Fibroblast of skin of left quadriceps (primary cell): ENCODE measurements at places on chromosomes 2 and 18.

DNA sequence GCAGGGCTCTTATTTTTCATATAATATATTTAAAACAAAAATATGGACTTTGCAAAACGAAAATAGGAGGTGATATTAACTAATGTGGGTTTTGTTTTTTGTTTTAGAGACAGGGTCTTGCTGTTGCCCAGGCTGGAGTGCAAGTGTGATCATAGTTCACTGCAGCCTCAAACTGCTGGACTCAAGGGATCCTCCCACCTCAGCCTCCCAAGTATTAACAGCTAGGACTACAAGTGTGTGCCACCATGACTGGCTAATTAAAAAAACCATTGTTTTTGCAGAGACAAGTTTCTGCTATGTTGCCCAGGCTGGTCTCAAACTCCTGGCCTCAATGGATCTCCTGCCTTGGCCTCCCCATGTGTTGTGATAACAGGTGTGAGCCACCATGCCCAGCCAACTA is 70.4 kb upstream of the FZD5 start:
- no peak for DNase-seq

DNA sequence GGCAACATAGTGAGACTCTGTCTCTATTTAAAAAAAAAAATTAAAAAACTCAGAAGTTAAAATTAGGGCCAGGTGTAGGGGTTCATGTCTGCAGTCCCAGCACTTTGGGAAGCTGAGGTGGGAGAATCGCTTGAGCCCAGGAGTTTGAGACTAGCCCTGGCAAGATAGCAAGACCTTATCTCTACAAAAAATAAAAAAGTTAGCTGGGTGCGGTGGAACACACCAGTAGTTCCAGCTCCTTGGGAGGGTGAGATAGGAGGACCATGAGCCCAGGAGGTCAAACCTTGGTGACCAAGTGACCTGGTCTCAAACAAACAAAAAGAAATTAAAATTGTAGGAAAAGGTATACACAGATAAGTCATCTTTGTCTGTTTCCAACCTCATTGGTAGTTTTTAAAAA is 11.3 kb downstream of the TTLL4 start:
- DNase-seq: no peak

GRCh38 chr2:11169333-11169732 is 14.1 kb downstream of the SLC66A3 start:
- no peak for DNase-seq

- no peak for DNase-seq
Observed at GRCh38 chr2:40218679-40219078, 233.2 kb downstream of the SLC8A1 start.

- no peak for DNase-seq
Observed at GRCh38 chr2:925309-925708, 25.3 kb upstream of the SNTG2 start.

DNA sequence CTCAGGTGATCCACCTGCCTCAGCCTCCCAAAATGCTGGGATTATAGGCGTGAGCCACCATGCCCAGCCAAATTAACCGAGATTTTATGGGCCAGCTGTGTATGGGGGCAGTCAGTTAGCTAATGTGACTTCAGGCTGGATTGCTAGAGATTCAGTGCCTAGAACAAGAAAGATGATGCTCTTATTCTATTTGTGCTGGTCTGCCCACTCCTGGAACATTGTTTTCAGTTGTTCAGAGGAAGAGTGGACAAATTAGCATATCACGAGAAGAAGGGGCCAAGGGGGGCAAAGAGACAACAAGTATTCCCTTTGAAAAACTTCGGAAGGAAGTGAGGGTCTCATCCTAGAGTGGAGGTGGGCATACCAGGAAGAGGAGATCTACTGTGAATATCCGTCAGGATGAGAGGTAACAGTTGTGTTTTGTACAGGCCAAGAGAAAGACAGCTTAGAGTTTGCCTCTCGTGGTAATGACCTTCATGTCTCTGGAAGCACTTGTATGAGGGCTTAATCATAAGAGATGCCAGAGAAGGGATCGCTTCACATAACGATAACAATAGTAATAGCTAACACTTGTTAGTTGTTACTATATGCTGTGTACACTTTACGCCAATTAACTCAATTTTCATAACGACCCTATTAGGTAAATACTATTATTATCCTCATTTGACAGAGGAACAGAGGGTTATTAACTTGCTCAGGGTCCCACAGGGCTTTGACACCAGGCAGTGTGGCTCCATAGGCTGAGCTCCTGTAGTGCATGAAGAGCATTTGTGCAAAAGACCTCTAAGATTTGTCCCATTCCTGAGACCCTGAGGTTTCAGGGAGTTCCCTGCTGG is 138.3 kb downstream of the DDX1 start:
- no peak for DNase-seq

- DNase-seq: no peak
Observed at GRCh38 chr2:16096962-16097361, 156.6 kb downstream of the MYCN start.

DNA sequence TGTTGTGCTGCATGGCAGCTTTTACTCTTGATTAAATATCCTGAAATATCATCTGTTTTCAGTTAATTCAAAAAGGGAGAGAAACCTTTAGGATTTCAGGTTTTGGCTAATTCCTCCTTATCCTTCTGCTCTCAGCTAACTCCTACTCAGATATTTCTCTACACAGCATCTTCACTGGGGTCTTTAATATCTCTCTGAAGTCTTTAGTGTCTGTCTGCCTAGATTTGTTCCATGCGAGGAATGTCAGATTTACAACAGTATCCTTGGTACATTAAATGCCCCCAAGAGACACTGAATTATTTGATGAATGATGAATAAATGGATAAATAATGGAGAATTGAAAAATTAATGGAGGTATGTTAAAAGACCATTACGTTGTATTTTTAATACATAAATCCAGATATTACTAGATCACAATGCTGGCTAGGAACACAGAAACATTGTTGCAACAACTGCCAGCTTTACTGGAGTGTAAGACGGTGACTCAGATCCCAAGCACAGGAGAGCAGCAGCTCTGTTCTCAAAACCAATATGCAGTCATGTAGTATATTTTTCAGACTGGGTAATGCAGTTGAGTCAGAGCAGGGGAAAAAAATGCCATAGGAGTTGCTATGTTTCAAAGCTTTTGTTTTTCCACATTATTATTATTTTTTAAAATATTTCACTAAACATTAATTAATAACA is 388.0 kb upstream of the SYT4 start:
- peak; percentile 81 for DNase-seq

GRCh38 chr18:46401486-46402070 is 255.4 kb downstream of the LOXHD1 start:
- DNase-seq: no peak

GRCh38 chr2:174117951-174118930 is 130.1 kb downstream of the OLA1 start:
- peak; percentile 80 for DNase-seq

- DNase-seq: no peak
Observed at GRCh38 chr2:229528846-229529245, 185.5 kb downstream of the DNER start.

GRCh38 chr18:5413447-5413846 is 117.9 kb upstream of the ZBTB14 start:
- no peak for DNase-seq

DNA sequence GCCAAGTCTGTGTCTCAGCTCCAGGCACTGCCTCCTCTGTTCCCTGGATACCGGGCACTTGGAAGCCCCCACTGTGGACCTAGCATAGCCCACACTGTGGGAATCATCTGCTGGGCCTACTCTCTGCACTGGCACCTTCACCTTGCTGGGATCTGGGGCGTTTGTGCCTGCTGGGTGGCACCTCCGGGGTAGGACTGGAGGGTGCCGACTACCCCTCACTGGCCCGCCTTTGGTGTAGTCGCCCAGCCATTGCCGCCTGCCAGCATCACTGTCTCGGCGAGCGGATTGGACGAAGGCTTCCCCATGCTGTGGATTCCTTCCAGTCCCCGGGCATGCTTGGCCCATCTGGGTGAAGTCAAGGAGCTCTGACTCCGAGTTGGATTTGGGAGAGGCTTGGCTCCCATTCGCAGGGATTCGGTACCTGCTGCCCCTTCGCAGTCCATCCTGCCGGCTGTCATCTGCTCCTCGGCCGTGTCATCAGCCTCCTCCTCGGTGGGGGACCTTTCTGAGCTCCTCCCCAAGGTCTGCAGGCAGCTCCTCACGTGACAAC is 180.6 kb upstream of the HDAC4 start:
- no peak for DNase-seq

GRCh38 chr18:64273724-64274123 is 124.8 kb upstream of the LINC00305 start:
- DNase-seq: no peak

- DNase-seq: no peak
Observed at GRCh38 chr2:46970334-46971288, 55.0 kb upstream of the MCFD2 start.

- no peak for DNase-seq
Observed at GRCh38 chr18:63197246-63197869, 122.2 kb downstream of the BCL2 start.

GRCh38 chr18:59690996-59691395 is 6.2 kb downstream of the CCBE1 start:
- DNase-seq: peak; percentile 86

DNA sequence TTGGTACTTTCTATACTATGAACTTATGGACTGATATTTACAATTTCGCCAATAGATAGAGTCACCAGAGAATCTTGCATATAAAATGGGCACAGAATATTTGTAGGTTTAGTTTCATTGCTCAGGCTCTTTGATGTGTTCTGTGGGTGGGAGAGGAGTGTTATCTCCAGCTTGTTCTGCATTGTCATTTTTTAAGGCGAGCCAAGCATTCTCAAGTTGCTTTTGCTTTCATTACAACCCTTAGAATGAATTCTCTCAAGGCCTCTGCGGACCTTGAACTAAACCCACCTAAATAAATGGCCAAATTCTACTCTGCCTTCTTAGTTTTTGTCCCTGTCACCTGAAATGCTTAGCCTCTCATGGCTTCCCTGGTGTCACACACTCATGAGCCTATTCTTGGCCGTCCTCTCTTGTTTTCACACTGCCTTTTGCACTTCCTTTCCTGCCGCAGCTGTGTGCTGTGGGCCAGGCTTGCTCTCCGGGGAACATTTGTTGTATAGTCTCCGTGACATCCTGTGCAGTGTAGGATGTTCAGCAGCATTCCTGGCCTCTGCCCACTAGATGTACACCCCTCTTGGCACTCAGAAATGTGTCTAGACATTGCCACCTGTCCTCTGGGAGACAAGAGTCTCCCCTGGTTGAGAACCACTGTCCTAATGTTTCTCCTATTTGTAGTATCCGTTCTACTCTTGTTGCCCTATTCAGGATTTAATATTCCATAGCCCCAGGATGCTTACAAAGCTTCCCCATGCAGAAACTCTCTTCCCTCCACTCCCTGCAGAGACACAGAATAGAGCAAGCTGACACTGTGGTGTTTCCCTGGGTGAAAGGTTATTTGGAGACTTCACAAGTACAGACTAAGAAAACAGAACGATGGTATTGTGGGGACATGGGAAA is 255.6 kb downstream of the PTPRM start:
- no peak for DNase-seq

GRCh38 chr2:182951948-182952663 is 85.7 kb upstream of the FRZB start:
- no peak for DNase-seq

GRCh38 chr18:59569390-59569791 is 127.8 kb downstream of the CCBE1 start:
- no peak for DNase-seq

GRCh38 chr2:216114382-216114713 is 5.2 kb downstream of the XRCC5 start:
- DNase-seq: no peak

GRCh38 chr2:7083580-7084509 is 166.6 kb downstream of the RNF144A start:
- no peak for DNase-seq

DNA sequence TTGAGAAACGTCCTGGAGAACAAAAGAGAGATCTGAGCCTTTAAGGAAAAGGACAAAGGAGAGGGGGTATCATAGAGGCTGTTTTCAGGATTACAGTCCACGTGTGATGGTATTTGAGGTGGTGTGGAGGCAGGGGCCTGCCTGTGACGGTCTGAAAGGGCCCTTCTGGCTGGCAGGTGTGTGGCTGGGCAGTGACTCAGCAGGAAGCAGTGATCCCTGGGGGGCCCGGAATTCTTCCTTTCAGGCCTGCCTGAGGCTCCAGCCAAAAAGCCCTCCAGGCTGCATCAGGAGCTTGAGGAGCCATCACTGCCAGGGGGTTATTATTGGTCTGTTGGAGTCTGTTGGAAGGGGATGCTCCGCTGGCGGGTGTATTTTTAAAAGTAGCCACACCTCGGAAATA is 97.2 kb upstream of the TMEM18 start:
- no peak for DNase-seq

DNA sequence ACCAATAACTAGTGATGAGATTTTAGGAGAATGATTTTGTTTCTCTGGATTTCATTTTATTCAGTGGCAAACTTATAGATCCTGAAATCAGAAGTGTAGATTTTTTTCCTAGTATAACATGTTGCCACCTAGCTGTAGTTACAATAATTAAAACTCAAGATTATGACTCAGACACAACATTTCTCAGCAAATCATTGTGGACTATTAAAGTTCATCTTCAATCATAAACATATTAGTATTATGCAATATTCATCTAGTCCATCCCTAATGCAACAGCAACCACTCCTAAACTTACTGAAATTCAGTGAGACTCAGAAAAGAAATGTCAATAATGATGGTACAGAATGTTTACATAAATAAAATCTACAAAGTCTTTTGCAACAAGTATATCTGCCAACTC is 51.3 kb downstream of the USP34 start:
- DNase-seq: no peak

DNA sequence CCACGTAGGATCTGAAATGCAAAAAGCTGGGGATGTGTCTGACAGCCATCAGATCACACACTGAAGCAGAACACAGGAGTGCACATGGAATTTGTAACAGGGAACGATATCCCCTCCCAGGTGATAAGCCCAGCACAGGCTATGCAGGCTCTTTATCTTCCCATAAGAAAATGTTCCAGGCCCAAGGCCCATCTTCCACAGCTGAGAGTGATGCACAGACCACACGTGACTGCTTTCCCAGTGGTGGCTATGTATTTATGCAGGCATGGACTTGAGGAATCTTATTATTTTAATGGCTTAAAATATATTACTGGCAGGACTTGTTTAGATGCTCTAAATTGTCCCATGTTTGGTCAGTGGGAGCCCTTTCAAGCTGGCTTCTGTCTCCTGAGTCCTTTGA is 70.5 kb upstream of the AFF3 start:
- DNase-seq: no peak

GRCh38 chr18:54775686-54776085 is 52.6 kb upstream of the RAB27B start:
- no peak for DNase-seq
